Stimulated activated CD4-positive, alpha-beta T cell treated with anti-CD3 and anti-CD28 coated beads, Interleukin-1b, Interleukin-23, amount 100 ng/mL, for 4 hours (primary cell): ENCODE measurements at places on chromosomes 3 and 15.

DNA sequence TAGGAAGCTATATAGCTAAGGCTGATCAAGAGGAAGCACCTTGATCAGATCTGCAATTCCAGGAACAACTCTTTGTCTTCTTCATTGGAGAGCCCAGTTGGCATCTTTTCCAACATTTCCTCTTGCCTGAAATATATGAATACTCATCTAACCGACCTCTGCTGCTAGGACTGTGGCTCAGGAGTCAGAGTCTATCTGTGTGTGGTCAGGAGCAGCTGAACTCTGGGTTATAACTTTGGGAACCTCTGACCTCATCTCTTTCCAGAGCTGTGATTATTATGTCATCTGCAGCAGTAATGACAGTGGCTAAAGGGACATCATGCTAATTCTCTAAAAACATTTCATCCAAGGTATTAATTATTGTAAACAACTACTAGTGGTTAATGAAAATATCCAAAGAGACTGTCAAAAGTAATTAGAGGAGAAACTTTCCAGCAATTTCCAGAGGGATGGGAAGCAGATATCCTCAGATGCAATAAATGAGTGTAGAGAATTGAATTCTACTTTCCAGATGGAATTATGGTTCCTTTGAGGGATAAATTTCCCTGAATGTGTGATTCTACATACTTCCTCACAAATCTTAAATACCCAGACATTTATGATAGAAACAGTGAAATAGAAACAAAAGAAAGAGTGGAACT, 11.5 kb upstream of the SPINK8 start:
- DNase-seq = no peak

GRCh38 chr3:147412261-147412916, 3.2 kb downstream of the ZIC1 start:
- DNase-seq = no peak

- no peak for DNase-seq
Measured at GRCh38 chr3:42077785-42078184, 13.4 kb upstream of the TRAK1 start.

DNA sequence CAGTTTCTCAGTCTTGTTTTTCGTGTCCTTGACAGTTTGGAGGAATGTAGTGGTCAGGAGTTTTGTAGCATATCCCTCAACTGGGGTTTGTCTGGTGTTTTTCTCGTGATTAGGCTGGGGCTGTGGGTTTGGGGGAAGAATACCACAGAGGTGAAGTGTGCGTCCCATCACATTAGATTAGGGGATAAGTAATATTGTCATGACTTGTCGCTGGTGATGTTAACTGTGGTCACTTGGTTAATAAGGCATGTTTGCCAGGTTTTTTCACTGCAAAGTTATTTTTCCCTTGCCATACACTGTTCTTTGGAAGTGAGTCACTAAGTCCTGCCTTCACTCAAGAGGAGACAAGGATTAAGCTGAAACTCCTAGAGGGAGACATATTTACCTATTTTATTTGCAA, 39.1 kb downstream of the PAK2 start:
- no peak for DNase-seq

- no peak for DNase-seq
Measured at GRCh38 chr3:184795522-184796190, 16.3 kb upstream of the VPS8 start.

DNA sequence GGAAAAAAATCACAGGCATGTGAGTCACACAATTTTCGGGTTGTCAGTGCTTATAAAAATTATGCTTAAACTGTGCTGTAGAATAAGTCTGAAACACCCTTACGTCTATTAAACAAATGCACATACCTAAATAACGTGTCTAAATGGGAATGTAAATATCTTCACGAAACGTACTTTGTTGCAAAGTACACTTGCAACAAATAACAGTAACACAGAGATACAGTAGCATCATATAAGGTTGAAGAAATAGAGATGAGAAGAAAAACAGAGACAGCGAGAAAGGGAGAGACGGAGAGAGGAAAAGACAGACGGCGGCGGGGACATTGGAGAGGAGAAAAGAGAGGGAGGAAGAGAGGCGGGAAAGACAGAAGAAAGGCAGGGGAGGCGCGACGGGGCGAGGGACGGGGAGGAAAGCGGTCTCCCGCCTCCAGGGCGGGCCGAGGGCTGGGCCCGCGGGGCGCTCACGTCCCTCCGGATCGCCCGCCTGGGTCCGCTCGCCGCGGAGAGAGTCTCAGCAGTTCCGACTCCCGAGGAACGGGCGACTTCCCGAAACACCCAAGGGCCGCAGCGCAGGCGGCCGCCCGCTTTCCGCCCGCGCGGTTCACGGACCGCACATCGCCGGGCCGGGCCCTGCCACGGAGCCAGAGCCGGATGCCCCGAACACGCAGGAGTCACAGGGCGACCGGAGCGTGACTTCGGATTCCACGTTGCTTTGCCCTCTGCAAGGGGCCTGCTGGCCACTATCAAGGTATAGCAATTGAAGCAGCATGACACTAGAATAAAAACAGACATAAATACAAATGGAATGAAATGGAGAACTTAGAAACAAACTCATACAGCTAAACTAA, 153.4 kb downstream of the LMLN start:
- DNase-seq = no peak
